ENCODE measurements at places on chromosomes 2 and 18. TPM values are rescaled to one million over a fixed set of nuclear protein-coding genes. Genes with fewer than 3 reads are reported as not detected.
A peak's percentile ranks its signal among the peaks of the same experiment; 100 is the strongest.

- DNase-seq = no peak
Observed at GRCh38 chr18:4181882-4182568, 273.1 kb downstream of the DLGAP1 start.

- peak; percentile 42 for DNase-seq
Observed at GRCh38 chr2:20451761-20452499, 5.1 kb downstream of the RHOB start.

Gene TUBA4B
- total RNA-seq = not detected

DNA sequence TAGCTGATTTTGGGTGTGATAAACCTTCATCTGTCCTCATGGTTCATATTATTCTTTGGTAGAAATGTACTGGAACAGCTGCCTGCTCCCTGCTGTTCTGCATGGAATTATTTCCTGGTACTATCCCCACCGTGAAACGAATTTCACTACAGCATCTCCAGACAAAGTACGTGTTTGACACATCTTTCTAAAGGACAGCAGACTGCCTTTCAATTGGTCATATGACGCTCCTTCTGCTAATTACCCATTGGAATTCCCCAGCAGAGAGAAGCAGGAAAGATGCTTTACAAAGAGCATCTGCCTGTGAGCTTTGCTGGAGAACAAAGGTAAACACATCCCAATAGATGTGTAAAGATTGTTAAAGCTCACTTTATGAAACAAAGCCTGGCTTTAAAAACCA, 4.4 kb upstream of the RFX8 start:
- no peak for DNase-seq

Gene FNDC4
- 14.5 TPM for total RNA-seq

Gene RTP5
- not detected for total RNA-seq

Gene MROH2A
- not detected for total RNA-seq
